CD4-positive, alpha-beta memory T cell (primary cell): ENCODE measurements at places on chromosomes 5 and 9. TPM values are rescaled to one million over a fixed set of nuclear protein-coding genes. Genes with fewer than 3 reads are reported as not detected.

GRCh38 chr9:95017661-95018060 is 291.2 kb downstream of the AOPEP start:
- no peaks in the 10 kb centered on the region for H3K4me1 ChIP-seq
- DNase-seq = no peak
- no peaks in the 10 kb centered on the region for H3K27me3 ChIP-seq
- H3K36me3 ChIP-seq = no peaks in the 10 kb centered on the region

Gene PRSS3
- not detected for total RNA-seq

DNA sequence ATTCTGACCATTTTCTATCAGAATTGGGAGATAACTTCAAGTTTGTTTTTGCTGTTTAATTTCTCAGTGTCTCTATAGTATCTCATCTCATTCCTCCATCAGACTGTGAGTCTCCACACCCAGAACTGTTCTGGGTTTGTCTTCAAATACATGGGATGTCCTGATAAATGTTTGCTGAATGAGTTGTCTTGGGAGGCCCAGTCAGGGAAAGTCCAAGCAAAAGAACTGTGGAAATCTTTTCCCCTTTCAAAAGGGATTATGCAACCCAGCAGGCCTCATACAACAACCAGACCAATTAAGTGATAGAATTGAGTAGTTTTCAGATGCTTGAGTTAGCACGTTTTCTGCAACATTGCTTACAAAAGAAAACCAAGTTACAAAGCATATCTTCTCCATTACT is 324.4 kb downstream of the BRINP1 start:
- no peak overlapping the region for H3K4me3 ChIP-seq
- no peak for DNase-seq
- no peaks in the 10 kb centered on the region for H3K4me1 ChIP-seq
- H3K36me3 ChIP-seq = no peaks in the 10 kb centered on the region
- H3K27me3 ChIP-seq = no peaks in the 10 kb centered on the region
- no peak overlapping the region for H3K27ac ChIP-seq

DNA sequence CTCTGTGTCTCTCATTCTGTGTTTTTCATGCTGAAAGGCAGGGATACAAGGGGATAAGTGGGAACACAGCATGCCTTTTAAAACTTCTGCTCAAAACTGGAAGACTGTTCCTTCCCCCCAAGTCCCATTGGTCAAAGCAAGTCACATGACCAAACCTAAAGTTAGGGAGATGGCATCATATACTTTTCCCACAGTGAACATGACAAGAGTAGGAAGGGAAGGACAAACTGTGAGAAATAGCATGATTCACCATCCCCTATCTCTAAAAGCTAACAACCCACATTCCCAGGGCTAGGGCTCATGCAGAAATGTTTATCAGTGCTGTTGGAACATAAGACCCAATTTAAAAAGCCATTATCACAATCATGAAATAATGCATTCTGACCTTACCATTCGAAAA is 24.2 kb upstream of the SHISAL2B start:
- H3K4me1 ChIP-seq = no peaks in the 10 kb centered on the region
- H3K36me3 ChIP-seq = no peaks in the 10 kb centered on the region
- H3K27me3 ChIP-seq = no peaks in the 10 kb centered on the region
- no peak overlapping the region for H3K4me3 ChIP-seq
- no peak for DNase-seq

DNA sequence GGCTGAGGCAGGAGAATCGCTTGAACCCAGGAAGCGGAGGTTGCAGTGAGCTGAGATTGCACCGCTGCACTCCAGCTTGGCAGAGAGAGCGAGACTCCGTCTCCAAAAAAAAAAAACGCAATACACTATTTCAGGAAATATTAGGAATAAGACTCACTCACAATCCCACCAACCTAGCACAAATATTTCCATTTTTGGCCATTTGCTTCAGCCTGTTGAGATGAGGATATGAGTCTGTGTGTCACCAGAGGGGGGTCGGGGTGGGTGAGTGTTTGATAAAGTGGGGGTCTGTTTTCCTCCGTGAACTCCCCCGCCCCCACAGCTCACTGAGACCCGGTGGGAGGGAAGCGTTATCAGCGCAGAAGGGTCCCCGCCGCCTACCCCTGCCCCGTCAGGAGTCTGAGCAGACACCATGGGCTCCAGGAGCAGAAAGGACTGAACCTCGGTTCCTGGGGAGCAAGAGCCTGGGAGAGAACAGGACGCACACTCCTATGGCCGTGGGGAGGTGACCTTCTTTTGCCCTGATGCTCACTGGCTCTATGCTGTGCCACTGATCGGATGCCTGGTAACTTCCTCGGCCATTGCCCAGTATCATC is 153.8 kb upstream of the PHYKPL start:
- no peaks in the 10 kb centered on the region for H3K27me3 ChIP-seq
- no peak overlapping the region for H3K4me3 ChIP-seq
- H3K27ac ChIP-seq = no peak overlapping the region
- no peak for DNase-seq

Gene CIZ1
- 165 TPM for total RNA-seq
